ENCODE measurements at places on chromosomes 1 and 21.

- no peak for DNase-seq
These were observed 57.3 kb upstream of the DIRAS3 start for GRCh38 chr1:68107771-68108170.

- DNase-seq = no peak
These were observed 3.7 kb downstream of the ARHGEF16 start for GRCh38 chr1:3457910-3458883.

DNA sequence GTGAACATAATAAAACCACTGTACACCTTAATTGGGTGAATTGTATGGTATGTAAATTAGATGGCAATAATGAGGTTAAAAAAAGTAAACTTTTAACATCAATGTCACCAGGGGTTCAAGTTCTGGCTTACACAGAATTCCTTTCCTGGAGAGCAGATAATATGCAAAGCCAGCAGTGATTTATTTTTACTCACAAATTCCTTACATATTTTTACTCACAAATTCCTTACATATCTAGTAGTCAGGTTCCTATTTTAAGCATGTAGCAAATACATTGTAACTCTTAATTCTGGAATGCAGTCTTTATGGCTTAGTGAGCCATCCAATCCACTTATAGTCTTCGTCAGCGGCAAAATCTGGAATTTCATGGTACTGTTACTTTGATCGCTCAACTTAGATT, 1.3 kb upstream of the UBE4B start:
- no peak for DNase-seq

- no peak for DNase-seq
These were observed 396.6 kb downstream of the BRINP2 start for GRCh38 chr1:177567393-177567792.

DNA sequence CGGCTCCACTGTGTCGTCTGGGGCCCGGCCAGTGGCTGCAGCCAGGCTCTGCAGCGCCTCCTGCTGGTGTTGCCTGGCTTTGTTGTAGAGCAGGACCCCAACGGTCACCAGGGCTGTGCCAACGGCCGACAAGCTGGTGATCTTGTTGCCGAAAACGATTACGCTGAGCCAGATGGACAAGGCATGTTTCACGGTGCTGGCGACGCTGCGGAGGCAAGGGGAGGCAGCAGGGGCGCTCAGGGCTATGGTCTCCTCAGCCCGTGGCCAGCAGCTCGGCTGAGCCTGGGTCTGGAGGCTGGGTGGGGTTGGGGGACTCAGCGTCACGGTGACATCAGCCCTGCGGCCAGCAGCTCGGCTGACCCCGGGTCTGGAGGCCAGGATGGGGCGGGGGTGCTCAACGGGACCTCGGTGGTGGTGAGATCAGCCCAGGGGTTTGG, 7.0 kb upstream of the CDK11B start:
- no peak for DNase-seq

- no peak for DNase-seq
These were observed 338.8 kb upstream of the VAMP3 start for GRCh38 chr1:7432102-7432899.

DNA sequence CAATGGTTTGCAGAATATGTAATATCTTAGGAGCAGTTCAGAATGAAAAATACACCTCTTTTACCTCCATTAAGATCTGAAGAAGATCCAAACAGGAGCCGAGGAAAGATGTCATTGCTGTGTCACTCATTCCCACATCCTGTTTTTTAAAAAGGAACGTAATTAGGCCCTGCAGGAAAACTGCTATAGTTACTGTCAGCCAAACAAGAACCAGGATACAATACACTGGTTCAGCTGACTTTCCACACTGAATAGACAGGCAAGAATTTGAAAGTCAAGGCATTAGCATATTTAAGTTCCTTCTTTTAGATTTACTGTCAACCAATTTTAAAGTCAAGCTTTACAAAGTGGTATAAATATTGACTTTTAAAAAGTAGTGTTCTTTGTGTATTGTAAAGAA, 63.8 kb downstream of the IARS2 start:
- DNase-seq = no peak

DNA sequence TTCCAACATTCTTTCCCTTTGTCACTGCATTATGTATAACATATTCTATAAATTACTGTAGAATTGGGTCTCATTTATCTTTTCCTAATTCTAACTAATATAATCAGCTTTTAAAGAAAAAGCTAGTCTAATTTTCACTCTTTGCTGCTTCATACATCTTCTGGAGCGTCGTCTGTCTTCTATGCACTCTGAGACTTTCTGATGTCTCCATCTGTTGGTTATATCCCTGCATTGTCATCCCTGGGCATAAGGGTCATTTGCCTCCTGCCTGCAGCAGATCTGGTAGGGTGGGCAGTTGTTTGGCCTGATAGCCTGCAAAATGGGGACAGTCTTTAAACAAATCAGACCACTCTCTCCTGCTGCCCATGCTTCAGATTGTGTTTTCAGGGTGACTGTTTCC, 40.8 kb upstream of the DYNLT5 start:
- peak; percentile 9 for DNase-seq

- DNase-seq = no peak
These were observed 859 bp upstream of the ERMAP start for GRCh38 chr1:42815941-42816584.

GRCh38 chr1:96559707-96560596, 161.6 kb upstream of the PTBP2 start:
- no peak for DNase-seq

- peak; percentile 12 for DNase-seq
These were observed 132.8 kb downstream of the SNX7 start for GRCh38 chr1:98794196-98794886.

DNA sequence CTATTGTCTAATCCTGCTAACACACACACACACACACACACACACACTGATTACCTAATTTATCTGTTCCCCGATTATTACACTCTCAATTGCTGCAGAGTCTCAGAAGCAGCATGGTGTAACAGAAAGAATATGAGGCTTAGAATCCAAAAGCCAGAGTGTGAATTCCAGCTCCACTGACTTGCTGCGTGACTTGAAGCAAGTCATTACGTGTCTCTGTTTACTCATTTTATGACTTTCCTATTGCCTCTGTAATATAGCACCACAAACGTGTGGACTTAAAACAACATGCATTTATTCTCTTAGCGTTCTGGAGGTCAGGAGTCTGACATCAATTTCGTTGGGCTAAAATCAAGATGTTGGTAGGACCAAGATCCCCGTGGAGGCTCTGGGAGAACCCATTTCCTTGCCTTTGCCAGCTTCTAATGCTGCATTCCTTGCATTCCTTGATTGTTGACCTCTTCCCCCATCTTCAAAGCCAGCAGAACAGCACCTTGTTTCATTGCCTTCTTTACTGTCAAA, 55.9 kb upstream of the ATP5PO start:
- DNase-seq = no peak

- DNase-seq = no peak
These were observed 38.7 kb downstream of the CFH start for GRCh38 chr1:196690582-196690981.

GRCh38 chr1:168893359-168893801, 164.4 kb upstream of the DPT start:
- DNase-seq = no peak

GRCh38 chr1:82318921-82319320, 518.2 kb downstream of the ADGRL2 start:
- DNase-seq = no peak

DNA sequence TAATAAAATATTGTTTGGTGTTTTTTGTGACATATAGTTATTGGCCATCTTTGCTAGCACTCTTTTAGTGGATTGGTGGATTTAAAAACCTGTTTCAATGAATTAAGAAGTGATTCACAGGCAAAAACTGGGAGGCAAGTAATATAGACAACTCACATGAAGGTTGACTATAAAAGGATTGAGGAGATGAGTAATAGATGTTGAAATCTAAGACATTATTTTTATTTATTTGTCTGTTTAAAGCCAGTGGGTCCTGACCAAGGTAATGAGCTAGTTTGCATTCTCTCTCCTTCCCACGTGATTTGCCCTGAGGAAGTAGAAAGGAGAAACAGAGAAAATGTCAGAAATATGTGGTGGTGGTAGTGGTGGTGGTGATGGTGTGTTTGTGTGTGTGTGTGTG, 351.5 kb upstream of the ZP4 start:
- DNase-seq = no peak

DNA sequence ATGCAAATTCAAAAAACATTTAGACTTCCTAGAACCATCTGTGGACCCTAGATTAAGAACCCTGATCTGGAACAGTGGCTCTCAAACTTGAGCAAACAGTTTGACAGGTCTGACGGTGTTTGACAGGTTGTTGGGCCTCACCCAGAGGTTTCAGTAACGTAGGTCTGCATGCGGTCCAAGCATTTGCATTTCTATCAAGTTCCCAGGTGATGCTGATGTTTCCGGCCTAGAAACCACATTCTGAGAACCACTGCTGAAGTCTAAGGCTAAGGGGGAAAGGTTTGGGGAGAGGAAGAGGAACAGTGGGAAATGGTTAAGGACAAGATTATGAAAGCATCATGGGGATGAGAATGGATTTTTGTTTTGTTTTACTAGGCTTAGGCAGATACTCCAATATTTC, 48.6 kb downstream of the MDM4 start:
- no peak for DNase-seq

GRCh38 chr21:18991846-18992245, 588.3 kb upstream of the TMPRSS15 start:
- DNase-seq = no peak

GRCh38 chr1:29650041-29650400, 413.7 kb downstream of the PTPRU start:
- DNase-seq = no peak

- DNase-seq = no peak
These were observed 172.6 kb downstream of the SLC44A5 start for GRCh38 chr1:75438355-75438754.

- DNase-seq = peak; percentile 44
These were observed 80.5 kb upstream of the KIF26B start for GRCh38 chr1:245074232-245074747.

DNA sequence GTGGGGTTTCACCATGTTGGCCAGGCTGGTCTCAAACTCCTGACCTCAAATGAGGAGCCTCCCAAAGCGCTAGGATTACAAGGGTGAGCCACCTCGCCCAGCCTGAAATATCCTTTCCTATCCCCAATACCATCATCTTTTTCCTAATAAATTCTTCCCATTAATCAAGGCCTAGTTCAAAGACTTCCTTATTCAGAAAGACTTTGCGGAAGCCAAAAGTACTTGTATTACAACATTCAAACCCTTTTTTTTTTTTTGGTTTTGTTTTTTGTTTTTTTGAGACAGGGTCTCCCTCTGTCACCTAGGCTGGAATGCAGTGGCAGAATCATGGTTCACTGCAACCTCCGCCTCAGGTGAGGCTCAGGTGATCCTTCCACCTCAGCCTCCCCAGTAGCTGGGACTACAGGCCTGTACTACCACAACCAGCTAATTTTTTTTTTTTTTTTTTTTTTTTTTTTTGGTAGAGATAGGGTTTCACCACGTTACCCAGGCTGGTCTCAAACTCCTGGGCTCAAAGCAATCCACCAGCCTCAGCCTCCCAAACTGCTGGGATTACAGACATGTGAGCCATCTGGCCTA, 7.6 kb downstream of the SLC19A2 start:
- no peak for DNase-seq

GRCh38 chr1:158147869-158148268, 32.8 kb upstream of the CD1D start:
- no peak for DNase-seq

DNA sequence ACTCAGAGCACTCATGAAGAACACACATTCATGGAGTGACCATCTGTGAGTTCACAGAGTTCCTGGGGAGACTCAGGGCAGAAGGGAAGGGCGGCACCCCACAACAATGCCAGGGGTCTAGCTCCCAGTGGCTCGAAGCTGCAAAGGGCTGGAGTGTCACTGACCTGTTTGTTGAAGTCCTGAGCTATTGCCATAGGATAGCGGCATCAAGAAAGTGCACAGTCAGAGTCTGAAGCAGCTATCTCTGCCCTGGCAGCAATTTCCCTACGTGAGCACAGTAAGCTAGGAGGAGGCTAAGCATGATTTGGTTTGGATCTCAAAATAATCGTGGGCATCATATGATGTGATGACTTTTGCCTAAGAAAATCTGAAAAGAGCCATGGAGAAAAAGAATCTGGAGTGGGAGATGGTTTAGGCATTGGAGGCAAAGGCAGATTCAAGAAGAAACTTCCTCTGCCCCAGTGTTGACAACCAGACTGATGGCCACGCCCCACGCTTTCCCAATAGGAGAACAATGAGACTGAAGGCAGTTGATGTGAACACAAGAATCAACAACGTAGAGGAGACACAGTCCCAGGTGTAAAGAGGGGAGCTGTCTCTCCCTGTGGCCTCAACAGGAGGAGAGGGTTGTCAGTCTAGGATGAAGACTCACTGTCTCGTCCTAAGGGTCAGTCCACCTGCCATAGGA, 100.0 kb upstream of the SLC25A33 start:
- DNase-seq = no peak
